ENCODE measurements at places on chromosomes 7 and 10.

DNA sequence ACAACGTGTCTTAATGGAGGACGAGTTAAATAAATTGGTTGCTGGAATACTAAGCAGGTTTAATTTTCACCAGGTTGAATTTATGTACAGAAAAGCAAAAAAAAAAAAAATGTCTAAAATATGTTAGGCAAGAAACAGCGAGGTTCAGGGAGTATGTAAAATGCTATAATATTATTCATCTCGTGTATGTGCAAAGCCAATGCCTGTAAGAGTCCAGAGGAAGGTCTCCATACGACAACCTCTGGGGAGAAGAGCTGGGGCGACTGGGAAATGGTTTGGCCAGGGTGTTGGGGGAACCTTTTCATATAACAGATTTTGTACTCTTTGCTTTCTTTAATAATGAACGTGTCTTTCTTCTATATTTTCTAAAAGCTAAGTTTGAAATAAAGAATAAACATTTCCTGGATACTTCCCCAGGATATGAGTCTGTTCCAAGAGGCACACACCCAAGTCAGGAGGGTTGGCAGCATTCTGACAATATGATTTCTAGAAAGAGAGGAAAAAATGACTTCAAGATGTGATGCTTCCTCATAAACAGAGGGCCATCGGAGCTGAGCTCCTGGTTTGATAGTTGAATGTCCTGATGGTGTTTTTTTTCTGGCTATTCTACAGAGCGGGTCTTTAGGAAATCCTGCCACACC lies 208.6 kb upstream of the MGMT start:
- DNase-seq = no peak

- DNase-seq = no peak
Observed at GRCh38 chr10:108789919-108790318, 1133.4 kb downstream of the XPNPEP1 start.

- no peak for DNase-seq
Observed at GRCh38 chr7:138023618-138024342, 21.9 kb upstream of the CREB3L2 start.

DNA sequence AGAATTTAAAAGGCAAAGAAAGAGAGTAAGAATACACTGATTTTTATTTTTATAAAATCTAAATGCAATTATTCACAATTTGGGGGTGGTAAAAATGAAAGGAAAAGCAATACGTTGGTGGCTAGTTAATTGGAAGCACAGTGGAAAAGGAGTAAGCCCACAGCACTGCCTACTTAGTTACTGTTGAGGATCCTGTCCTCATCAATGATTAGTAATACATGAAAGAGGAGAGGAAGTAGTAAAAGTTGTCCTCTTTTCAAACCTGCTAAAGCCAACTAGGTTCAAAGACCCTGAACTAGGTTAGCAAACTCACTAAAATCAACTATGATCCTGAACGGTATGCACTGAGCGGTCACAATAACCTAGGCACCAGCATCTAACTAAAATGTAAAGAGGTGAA lies 52.7 kb upstream of the LRRN3 start:
- DNase-seq = no peak
